Cardiac muscle cell (in vitro differentiated cells and primary cell): ENCODE measurements at places on chromosomes 4 and X.

DNA sequence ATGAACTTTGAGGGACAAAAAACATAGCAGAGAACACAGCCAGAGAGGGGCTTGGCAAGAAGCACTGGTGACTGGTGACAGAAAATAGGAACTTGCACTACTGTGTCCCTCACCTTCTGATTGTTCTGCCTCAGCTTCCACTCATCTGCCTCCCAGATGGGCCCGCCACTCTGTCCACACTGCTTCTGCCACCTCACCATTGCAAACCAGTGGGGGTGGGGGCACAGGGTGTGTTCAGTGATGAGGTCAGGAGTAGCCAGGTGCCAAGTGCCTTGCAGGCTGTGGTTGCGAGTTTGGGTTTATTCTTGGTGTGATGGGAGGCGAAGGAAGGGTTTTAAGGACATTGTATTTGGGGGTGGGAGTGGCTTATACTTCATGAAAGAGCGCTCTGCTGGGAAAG is 9.1 kb upstream of the UBA1 start:
- no peak for DNase-seq

- DNase-seq: peak; percentile 45
Observed at GRCh38 chrX:115892787-115893671, 277.5 kb upstream of the AGTR2 start.

GRCh38 chr4:32689518-32689917 is 1969.3 kb downstream of the PCDH7 start:
- DNase-seq: no peak

DNA sequence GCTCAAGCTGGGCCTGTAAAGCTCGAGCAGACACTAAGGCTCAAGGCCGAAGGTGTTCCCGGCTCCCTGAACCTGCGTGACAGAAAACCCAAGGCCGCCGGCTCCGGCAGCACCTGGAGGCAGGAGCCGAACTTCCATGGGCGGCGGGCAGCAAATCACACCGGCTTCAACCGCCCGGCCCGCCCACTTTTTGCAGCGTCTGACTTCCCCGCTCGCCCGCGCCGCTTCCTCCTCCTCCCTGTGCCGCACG is 940 bp upstream of the NSD2 start:
- DNase-seq: peak; percentile 89

- DNase-seq: peak; percentile 22
Observed at GRCh38 chr4:72909461-72909860, 160.1 kb downstream of the COX18 start.
